ENCODE measurements at places on chromosomes 2 and 18. TPM values are rescaled to one million over a fixed set of nuclear protein-coding genes. Genes with fewer than 3 reads are reported as not detected.

Gene CNDP2
- total RNA-seq, result 137 TPM

Gene NAT8
- total RNA-seq, result not detected

Gene SERPINB10
- not detected for total RNA-seq

- no peak for DNase-seq
Observed at GRCh38 chr2:84919885-84920580, 14.6 kb downstream of the TMSB10 start.

- DNase-seq, result no peak
Observed at GRCh38 chr2:177335917-177336450, 56.6 kb upstream of the AGPS start.

DNA sequence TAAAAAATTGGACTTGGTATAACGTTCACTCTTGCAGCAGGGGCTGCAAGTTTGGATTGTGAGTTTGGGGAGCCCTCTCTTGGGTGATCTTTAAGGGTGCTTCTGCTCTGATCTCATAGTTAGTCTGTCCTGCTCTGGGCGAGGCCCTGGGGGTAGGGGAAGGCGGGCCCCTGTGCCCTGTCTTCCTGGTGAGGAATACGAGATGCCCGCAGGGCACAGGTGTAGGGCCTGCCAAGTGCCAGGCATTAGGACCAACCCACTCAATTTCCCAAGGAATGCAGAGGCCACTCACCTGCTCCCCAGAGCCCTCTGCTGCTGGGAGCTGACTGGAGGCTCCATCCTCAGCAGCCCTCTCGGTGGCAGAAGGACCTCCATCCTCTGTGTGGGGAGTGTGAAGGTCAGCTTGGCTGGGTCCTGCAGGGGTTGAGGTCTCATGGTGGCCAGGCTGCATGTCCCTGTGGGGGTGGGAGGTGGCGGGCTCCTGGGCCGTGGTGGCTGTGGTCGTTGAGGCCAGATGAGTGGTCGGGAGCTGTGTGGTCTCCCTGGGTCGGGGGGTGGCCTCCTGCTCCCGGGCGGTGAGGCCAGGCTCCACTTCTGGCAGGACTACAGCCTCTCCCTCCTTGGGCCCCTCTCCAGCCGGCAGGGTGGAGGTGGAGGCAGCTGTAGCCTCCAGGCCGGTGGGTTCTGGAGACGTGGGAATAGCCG is 21.3 kb downstream of the SDC1 start:
- no peak for DNase-seq

GRCh38 chr18:35241448-35241804 is 592 bp downstream of the ZNF397 start:
- no peak for DNase-seq

Gene SLC5A7
- not detected for total RNA-seq

DNA sequence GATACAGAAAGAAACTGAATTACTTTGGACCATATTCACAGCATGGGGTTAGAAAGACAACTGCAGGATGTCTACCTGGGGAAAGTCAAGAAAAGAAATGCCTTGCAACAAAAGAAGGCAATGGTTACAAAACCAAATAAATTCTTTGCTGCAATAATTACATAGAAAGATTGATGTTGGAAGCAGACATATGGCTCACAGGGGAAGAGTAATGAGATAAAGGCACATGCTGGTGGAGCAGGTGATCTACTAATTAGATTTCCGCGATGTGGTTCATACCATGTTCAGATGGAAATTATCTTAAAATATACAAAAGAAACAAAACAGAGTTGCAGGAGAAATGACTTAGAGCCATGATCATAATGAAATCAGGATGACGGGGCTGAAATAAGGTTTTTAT is 718.8 kb upstream of the PKDCC start:
- no peak for DNase-seq

DNA sequence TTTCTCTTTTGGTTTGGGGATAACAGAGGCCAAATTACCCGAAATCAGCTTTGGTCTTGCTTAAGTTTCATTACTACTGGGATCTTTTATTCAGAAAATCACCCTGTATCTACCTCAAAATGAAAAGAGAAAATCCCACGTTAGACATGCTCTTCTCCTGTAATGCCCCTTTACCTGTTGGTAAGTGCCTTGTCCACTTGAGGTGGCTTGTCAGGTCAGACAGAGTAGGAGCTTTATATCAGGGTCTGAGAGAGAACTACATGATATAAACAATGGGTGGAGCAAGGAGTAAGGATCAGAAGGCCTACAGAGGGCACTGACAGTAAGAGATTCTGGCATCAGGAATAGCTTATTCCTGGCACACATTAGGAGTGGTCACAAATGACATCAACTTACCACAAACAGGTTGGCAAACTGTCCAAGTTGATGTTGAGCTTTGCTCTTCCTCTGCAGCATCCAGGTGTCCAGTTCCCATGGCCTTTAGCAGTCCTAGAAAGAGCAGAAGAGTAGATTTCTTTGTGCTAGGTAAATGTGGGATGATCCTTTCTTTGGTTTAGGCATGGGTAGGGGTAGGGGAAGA is at the start of gene REG1B:
Gene REG1B (minus strand): TSS at position 209 of the 580 bp plus-strand sequence. CDS start 381 bp downstream, outside the sequence.
- no peak for DNase-seq

GRCh38 chr2:20186078-20186854 is 38.7 kb downstream of the SDC1 start:
- no peak for DNase-seq

Gene KIAA2012
- not detected for total RNA-seq

DNA sequence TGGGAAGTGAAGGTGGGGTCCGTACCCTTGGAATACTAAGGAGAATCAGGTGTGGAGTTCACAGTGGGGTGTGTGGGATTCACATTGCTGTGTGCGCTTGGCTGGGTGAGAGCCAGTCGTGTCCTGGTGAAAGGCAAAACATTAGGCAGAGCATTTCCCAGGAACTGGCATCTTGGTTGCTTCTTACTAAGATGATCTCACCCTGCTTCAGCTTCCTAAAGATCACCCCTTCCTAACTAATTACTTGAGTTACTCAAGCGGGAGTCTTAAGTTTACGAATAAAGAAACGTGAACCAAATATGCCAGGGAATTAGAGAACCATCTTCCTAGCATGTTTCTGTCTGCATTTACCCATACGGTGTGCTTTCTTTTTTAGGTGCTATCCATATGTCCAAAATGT is 122.9 kb downstream of the NCK2 start:
- no peak for DNase-seq

Gene PMS1
- total RNA-seq, result 23.1 TPM

Gene ST6GAL2
- total RNA-seq, result 2.4 TPM

DNA sequence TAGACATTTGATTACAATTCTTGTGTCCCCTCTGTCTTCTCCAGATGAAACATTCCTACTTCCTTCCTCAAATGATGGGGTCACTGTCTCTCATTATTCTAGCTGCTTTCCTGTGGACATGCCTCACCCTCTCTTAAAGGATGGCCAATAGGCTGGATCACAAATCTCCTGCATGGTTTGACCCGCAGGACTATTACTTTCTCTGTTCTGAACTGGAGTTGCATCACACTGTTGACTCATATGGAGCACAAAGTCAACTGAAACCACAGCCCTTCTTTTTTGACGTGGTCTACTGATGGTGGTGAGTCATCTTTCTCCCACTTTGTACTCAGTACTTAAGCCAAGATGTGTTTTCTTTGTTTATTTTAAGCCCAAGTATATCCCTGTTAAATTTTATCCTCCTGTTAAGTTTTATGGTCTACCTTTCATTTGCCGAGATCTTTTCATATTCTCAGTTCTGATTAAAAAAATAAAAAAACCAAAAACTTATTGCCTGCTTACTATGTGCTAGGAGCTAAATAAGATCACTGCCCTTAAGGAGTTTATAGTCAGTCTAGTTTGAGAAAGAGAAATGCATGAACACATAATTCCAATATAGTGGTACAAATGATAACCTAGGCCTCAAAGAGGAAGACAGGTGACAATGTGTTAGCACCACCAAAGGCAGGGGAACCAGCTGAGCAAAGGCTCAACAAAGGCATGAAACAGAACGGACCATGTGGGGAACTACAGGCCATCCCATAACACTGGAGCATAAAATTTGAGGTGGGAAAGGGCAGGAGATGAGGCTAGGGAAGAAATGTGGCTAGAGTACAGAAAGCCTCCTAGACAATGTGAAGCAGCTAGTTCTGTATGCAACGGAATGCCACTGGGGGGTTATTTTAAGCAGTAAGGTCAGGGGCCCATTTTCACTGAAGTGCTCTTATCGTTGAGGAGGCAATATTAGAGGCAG is 67.6 kb upstream of the ZFP36L2 start:
- DNase-seq, result no peak

DNA sequence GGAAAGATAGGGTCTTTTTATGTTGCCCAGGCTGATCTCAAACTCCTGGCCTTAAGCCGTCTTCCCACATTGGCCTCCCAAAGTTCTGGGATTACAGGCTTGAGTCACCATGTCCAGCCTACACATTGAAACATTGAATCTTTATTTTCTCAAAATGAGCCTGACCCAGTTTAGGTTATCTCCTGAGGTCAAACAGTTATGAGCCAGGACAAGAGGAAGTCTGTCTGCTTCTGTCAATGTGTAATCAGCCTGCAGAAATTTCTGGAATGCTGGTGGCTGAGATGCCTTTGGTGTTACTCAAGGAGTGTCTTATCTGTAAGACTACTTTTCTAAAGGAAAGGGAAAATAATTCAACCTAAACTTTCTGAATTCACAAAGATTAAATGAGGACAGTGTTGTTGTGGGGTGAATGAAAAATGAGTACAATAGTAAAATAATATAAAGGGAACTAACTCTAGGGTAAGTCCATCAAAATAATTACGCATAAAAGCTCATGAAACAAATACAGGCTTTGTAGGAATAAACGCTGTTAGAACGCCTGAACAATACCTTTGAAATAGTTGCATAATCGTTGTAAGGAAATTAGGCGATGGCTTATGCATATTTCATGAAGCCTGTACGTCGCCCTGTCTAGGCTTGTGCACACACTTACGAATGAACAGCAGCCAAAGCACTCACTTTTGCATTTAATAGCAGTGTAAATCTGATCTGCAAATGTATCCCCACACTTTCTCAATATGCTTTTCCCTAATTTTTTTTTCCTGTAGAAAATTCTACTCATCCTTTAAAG is 260.8 kb downstream of the RDH14 start:
- DNase-seq, result no peak

- no peak for DNase-seq
Observed at GRCh38 chr2:61328707-61329251, 142.1 kb downstream of the USP34 start.

GRCh38 chr2:196537311-196537710 is 102.2 kb upstream of the CCDC150 start:
- no peak for DNase-seq

Gene GPC1
- 1.8 TPM for total RNA-seq

- no peak for DNase-seq
Observed at GRCh38 chr2:20404950-20405349, 41.9 kb upstream of the RHOB start.

DNA sequence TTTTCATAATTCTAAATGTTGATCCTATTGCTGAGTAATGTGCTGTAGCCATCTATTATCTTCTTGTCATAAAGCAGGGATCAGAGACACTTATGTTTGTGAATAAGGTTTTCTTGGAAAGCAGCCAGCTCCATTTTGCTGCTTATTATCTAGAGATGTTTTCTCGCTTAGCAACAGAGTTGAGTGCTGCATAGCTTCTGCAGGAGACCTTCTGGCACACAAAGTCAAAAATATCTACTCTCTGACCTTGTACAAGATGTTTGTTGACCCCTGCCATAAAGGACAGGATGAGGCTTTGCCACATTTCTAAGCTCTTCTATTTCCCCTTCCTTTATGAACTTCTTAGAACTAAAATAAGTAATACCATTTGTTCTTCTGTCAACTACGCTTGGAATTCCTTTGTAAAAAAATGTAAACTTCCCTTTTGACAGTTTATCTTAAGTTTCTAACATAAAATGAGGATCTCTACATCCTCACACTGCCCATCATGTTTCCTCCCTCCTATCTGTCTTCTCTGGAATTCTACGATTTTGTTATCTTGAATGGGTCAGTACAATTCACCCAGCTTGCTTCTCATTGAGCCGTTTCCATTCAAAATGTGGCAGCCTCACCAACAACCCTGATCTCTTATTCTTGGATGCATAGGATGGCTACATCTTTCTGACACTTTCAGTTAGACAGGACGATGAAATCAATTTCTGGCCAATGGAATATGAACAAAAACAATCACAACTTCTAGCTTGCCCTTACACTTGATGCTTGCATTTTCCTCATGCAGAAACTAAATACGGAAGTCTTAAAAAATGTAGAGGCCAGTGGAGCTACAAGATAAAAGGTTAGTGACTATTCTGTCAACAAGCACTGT is 1377.0 kb downstream of the SUCLG1 start:
- DNase-seq, result no peak

DNA sequence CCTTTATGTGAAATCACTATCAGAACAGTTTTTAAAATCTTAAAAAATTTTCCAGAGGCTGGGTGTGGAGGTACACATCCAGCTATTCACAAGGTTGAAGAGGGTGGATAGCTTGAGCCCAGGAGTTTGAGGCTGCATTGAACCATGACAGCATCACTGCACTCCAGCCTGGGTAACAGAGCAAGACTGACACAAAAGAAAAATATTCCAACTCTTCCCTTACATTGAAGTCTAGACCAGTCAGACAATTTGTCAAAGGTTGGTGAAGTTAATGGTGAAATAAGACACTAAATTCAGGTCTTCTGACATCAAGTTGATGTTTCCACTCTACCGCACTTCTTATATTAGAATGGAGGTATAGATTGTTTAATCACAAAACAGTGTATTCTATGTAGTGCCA is 52.8 kb downstream of the HYCC2 start:
- no peak for DNase-seq

DNA sequence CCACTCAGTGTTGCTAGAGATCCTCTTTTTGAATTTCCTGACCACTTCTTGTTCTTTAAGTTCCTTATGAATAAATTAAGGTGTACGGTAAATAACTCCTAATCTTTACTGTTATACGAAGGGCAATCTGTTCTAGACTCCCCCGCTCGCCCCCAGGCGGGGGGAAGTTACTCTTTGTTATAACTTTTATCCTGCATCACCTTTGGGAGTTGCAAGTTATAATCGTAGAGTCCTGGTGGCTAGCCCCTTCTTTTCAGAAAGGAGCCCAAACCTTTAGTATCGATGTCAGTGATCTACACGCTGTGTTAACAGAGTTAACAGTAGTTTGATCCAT is 652 bp downstream of the GCA start:
- DNase-seq, result no peak

- DNase-seq, result no peak
Observed at GRCh38 chr2:174121612-174122011, 126.7 kb downstream of the OLA1 start.

- DNase-seq, result no peak
Observed at GRCh38 chr18:40249390-40250080, 1705.5 kb upstream of the PIK3C3 start.

GRCh38 chr2:3406501-3406900 is 27.0 kb downstream of the TRAPPC12 start:
- DNase-seq, result no peak

Gene MALT1
- total RNA-seq, result 54.5 TPM

DNA sequence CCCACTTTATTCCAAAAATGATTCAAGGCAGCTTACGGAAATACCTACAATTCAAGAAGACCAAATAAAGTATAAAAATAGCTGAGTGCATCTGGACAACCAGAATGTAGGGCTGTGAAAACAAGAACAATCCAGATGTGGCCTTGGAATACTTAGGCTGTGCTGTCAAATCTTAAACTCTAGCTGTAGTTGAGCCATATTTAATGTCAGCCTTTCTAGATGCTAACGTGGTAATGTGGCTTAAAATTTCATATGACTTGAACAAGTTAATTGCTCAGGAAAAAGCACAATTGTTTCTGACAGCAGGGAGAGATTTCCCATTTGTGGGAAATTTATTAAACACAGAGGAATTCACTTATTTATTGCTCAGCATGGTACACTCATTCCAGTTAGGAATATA is 14.6 kb upstream of the NAPG start:
- DNase-seq, result no peak

Gene UGGT1
- total RNA-seq, result 46.0 TPM

Gene FBXO15
- total RNA-seq, result 2.2 TPM

Gene NOL4
- total RNA-seq, result not detected
